ENCODE measurements at places on chromosomes 5 and 9. TPM values are rescaled to one million over a fixed set of nuclear protein-coding genes. Genes with fewer than 3 reads are reported as not detected.

The SOX30 gene
- total RNA-seq, result 0.13 TPM

DNA sequence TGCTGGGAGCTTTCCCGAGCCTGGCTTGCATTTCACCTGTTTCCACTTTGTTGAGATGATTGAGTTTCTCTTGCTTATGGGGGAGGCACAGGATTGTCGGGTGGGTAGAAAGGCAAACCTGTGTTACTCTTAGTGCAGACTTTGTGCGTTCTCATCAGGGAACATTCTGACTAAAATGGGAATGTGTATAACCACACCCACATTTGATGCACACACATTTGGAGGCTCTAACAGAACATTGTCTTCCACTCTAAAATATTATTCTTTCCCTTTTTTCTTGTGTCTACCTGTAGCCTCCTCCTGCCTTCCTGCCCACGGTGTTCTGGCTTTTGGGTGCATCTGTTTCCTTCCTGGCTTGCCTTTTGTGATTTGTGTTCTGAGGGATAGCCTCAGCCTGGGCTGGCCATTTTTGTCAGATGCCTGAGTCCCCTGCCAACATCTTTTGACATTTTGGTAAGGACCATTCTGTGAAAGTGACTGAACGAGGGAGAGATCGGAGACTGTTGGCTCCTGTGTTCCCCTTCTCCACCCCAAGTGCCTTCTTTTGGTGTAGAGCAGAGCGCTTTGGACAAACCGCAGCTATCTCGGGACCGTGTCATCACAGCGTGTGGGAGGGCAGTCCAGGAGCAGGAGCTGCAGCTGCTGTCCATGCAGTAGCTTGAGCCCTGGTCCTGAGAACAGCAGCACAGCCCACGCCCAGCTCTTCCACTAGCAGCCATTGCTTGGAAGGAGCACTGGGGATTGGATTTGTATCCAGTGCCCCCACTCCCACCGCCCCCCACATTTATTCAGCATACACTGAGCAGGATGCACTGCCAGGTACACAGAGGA lies 101.4 kb downstream of the ARHGAP26 start:
- no peak for ATAC-seq

DNA sequence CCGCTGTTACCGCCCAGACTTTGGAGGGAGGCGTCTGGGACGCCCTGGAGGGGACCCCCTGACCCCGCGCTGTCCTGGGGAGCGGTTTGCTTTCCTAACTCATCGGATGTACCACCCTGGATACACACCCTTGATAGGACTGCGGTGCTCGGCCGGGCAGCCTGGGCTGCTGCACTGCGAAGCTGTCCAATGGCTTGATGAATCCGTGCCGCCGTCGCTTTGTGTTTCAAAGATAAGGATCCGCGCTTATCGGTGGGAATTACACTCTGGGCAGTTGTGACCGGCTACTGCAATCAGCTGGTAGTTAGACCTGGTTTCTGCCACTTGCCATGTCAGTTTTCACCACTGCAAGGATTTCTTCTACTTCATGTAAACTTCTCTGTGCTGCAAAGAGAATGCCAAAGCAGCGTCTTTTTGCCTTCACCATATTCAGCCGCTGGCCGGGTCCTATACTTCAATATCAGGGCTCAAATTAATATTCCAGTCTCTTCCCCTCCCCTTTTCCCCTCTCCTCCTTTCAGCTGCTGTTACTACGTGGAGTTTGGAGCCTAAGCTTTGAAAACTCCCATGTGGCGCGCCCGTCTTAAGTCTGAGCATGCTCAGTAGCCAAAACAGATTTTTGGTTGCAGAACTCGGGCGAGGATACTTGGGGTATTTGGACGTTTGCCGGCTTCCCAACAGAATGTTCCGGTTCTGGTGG lies 727 bp downstream of the SMAD5 start:
- ATAC-seq, result peak; percentile 66

- peak; percentile 75 for ATAC-seq
Measured at GRCh38 chr9:136671646-136672430, 9.1 kb downstream of the EGFL7 start.

DNA sequence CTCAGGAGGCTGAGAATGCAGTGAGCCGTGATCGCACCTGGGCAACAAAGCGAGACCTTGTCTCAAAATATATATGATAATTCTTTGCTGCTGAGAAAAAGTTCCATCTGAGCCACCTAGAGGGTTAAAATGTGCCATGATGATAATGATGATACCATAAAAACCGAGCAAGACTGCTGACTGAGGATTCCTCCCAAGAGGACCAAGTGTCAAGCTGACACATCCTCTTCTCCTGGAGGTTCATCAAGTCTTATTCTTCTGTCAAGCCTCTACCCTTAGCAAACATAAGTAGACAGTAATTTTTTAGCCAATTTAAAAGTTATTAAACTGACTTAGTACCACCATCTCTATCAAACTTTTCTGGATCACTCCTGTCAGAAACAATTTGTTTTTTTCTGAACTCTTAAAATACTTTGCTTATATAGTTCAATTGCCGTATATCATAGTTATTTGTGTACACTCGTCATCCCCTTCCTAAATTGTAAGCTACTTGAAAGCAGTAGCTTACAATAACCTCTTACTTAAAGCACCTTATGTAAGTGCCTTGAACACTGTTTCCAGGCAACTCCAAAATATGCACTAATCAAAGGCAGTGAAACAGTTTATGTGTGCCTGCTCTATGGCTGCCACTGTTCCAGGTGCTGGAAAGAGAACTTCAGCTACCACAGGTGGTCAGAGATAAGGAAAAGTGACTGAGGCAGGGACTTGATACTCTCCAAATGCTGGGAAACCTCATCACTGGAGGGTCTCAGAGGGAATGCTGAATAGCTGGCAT lies 57.4 kb downstream of the SCAI start:
- no peak for ATAC-seq

- ATAC-seq, result no peak
Measured at GRCh38 chr5:109688630-109688969, 1.1 kb upstream of the MAN2A1 start.

DNA sequence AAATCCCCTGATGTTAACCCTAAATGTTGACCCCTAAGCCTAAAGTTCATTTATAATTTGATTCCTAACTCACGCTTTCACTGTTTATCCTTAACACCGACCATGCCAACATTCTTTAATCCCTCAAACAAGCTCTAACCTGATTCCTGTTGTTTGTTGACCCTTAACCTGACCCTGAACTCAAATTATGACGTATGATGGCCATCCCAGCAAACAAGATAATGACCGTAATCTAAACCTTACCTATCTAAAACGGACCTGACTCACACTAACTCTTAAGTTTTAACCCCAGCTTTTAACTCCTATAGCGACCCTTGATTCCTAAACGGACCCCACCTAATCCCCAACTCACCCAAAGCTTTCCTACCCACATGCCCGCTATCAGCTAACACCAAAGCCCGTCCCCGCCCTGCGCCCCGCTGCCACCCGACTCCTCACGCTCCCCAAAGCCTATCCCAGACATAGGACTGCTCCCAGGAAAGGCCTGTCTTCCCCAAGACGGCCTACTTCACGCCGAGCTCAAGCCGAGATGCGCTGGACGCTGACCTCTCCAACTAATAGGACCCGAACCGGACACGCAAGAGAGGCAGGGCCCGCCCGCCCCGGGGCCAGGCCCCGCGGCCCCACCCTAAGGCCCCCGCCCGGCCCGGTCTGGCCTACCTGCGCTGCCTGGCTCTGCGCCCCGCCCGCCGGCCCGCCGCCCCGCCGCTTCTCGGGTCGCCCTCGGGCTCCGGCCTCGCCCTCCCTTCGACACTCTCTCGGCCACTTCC lies 395 bp downstream of the TLN1 start:
- ATAC-seq, result no peak

All from motor neuron (in vitro differentiated cells).